NCI-H524 treated with DMSO at 0.1 percent for 48 hours (cell line): ENCODE measurements at places on chromosomes 2 and 18.
A peak's percentile ranks its signal among the peaks of the same experiment; 100 is the strongest.

DNA sequence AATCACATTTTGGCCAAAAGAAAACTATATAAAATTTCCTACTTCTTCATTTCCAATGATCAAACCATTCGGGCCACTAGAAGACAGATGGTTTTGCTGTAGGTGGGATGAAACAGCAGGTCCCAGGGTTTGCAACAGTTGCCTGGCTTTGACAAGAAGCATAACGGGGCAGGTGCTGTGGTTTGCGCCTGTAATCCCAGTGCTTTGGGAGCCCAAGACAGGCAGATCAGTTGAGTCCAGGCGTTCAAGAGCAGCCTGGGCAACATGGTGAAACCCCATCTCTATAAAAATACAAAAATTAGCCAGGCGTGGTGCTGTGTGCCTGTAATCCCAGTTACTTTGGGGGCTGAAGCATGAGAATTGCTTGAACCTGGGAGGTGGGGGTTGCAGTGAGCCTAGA, 81.4 kb upstream of the XPO1 start:
- no peak for DNase-seq

- DNase-seq, result peak; percentile 44
These were observed 164.3 kb downstream of the BCL2 start for GRCh38 chr18:63155169-63155852.

GRCh38 chr2:50466685-50467084, 565.2 kb downstream of the NRXN1 start:
- no peak for DNase-seq

- peak; percentile 75 for DNase-seq
These were observed 15.9 kb downstream of the FAM171B start for GRCh38 chr2:186709529-186710450.

- no peak for DNase-seq
These were observed 277.1 kb upstream of the NRP2 start for GRCh38 chr2:205405194-205405593.

DNA sequence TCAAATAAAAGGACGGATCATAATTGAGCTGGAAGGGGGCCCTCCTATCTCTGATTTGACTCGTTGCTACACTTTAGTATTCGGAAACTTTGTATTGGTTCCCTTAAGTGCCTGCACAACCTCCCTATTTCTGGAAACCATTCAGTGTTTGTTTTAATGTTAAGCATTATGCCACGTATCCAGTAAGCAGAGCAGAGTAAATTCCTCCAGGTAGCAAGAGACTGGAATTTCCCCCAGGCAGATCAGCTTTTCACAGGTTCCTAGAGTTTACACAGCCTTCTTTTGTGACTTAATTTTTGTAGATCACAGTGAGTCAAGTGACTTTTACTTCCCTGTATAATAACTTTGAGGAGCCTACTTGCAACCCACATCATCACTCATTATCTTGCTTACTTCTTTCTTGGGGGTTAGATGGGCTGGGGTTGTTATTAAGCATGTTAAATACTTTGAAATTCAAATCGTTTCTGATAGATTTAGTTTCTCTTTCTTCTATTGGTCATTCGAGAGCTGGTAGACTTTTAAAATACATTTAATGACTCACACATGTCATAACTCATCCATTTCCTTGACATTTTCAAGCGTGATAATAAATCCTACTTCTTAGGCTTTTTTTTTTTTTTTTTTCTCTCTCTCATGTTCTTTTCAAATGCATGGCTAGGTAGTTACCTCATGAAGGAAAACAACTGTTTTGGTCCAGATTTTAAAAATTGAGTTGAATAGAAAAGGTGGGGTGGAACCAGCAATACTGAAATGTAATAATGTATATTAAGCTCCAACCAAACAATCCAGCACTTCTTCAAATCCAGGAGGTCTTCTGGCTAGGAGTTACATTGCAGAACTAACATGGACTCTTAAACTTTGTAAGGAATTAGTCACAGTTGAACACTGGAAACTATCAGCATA, 219.3 kb downstream of the NEDD4L start:
- no peak for DNase-seq

DNA sequence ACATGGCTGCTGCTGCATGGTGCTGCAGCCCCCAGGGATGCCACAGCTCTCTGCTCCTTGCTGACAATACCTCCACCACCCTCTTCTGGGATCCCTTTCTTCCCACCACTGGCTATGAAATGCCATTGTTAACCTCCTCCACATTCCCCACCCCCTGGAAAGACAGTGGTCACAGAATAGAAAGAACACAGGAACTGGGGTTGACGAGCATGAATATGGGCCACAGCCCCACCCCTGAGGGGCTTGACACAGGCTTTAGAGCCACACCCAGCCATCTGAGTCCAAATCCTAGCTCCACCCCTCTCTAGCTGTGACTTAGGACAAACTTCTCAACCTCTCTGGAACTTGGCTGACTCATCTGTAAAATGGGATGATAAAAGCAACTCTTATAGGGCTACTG, 47.3 kb downstream of the TMEM163 start:
- DNase-seq, result no peak

GRCh38 chr18:32549248-32550110, 78.8 kb upstream of the GAREM1 start:
- peak; percentile 48 for DNase-seq

GRCh38 chr2:191059308-191059707, 45.3 kb upstream of the STAT1 start:
- DNase-seq, result no peak
